ENCODE measurements at places on chromosomes 7 and 10. TPM values are rescaled to one million over a fixed set of nuclear protein-coding genes. Genes with fewer than 3 reads are reported as not detected.

- no peak for DNase-seq
Observed at GRCh38 chr7:144834641-144835144, 1.2 kb downstream of the TPK1 start.

DNA sequence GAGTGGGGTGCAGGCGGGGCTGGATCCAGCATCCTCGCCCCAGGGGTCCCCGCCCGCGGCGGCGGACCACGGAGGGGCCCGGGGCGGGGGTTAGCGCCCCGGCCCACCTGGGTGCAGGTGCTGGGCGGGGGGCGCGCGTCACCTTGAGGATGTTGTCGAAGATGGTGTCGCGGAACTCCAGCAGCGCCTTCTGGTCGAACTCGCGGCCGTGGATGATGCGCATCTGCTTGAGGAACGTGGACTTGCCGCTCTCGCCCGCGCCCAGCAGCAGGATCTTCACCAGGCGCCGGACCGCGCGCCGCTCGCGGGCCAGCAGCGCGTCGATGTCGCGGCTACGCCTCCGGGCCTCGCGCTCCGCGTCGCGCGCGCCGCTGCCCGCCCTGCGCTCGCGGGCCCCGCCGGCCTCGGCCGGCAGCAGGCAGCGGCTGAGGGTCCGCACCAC is 376 bp downstream of the GNA12 start:
- DNase-seq = no peak

DNA sequence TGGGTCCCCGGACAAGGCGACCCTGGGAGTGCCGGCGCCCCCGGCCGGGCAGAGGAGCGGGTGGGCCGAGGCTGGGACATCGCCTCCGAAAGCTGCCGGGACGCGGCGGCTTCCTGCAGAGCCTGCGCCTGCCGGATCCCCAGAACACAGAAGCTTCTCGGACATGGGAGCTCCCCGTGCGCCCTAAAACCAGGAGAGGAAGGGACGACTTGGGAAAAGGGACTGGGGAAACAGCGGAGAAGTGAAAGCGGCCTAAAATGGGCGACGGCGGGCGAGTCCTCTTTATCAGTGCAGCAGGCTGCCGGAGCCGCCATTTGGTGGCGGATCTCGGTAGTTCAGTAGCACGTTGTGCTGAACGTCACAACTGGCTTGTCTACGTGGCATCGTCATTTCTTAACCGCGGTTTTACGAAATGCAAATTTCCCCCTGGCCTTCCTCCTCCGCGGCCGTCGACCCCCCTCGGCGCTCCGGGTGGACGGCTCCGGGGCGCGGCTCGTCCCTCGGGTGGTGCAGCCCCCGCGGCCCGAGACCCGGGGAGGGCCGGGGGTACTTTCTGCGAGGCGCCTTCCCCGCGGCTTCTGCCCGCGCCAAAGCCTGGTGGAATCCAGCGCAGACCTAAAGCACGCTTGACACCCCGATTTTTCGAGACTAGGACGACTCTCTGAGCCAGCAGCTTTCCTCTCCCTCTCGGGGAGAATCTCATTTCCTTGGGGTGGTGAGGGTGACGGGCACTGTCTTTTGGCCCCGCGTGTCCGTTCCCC is 9.9 kb upstream of the SPAG6 start:
- DNase-seq = no peak

- no peak for DNase-seq
Observed at GRCh38 chr7:112018305-112019030, 187.7 kb downstream of the DOCK4 start.

- DNase-seq = no peak
Observed at GRCh38 chr7:122379491-122379890, 74.9 kb upstream of the FEZF1 start.

DNA sequence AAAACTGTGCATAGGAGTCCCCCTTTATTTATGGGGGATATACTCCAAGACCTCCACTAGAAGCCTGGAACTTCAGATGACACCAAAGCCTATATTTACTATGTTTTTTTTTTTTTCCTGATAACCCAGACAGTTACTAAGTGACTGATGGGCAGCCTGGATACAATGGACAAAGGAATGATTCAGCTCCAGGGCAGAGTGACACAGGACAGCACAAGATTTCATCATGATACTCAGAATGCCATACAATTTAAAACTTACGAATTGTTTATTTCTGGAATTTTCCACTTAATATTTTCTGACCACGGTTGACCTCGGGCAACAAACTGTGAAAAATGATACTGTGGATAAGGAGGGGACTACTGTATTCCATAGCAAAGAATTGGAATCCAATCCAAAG is 843.6 kb downstream of the PCDH15 start:
- DNase-seq = no peak

DNA sequence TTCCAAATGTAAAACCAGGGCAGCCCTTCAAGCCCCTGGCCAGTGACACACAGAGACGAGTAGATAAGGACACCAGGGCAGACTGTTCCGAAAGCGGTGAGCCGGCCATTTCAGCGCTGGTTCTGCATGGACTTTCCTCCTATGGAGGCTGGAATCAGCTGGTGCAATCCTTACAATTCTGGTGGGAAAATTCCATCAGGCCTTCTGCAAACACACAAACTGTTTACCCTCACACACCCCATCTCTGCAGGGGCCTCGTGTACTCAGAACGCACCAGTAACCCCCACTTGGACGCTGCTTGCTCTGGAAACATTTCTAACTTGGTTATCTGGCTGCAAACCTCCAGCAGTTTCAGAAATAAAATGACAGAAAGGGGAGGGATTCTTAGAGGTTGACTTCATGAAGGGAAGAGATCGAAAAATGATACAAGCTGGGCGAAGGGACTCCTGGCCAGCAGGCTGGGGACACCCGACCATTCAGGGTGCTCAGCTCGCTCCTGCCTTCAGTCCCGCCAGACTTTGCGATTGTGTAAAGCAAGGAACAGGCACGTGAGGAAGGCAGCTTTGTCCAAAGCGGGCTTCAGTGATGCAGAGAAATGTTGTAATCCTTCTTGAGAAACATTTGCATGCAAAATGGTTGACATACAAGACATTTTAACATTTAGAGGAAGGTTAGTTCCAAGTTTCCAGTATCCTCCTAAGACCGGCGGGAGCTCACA is 19.7 kb upstream of the SHH start:
- no peak for DNase-seq

Gene NRP1
- 74.7 TPM for total RNA-seq

GRCh38 chr10:62638062-62638477 is 166.4 kb upstream of the ADO start:
- no peak for DNase-seq

Gene LRRTM3
- total RNA-seq = not detected

DNA sequence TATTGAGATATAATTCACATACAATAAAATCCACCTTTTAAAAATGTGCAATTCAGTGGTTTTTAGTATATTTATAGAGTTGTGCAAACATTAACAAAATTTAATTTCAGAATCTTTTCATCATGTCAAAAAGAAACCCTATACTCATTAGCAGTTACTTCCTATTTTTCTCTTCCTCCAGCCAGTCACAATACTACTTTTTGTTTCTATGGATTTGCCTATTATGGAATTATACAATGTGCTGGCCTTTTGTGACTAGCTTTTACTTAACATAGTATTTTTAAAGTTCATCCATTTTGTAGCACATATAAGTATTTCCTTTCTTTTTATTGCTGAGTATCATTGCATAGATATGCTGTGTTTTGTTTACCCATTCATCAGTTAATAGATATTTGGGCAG is 199.9 kb upstream of the IMMP2L start:
- DNase-seq = no peak

- no peak for DNase-seq
Observed at GRCh38 chr7:84274029-84274638, 79.5 kb upstream of the SEMA3A start.

DNA sequence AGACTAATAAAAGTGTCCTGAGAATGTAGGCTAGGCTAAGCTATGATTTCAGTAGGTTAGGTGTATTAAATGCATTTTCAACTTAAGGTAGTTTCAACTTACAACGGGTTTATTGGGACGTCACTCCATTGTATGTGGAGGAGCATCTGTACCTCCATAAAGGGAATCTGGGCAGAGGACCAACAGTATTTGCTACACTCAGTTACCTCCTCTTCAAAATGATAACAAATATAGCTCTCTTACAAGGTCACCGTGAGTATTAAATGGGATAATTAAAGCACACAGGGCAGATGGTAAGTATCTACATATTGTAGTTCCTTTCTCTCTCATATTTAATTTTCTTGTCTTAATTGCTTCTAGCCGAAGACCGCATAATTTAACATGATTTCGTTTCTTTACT is 59.0 kb upstream of the FGL2 start:
- no peak for DNase-seq

DNA sequence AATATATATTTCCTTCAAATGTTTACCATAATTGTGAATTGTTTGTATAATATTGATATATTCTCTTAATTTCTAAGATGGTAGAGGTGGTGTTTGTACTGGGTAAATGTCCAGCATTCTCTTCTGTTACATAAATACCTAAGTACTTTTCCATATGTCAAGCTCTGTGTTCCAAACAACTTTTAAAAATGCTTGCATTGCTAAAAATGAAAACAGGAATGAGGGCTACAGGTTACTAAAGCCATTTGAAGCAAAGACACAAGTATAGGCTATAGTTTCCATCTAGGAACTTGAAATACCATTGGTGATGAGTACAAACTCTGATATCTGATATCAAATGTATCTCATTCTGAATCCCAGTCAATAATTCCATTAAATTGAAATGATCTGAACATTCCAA is 233.6 kb upstream of the SORCS1 start:
- DNase-seq = no peak

Gene ACADSB
- 22.6 TPM for total RNA-seq

GRCh38 chr10:84308481-84309304 is 19.7 kb upstream of the CCSER2 start:
- DNase-seq = no peak

DNA sequence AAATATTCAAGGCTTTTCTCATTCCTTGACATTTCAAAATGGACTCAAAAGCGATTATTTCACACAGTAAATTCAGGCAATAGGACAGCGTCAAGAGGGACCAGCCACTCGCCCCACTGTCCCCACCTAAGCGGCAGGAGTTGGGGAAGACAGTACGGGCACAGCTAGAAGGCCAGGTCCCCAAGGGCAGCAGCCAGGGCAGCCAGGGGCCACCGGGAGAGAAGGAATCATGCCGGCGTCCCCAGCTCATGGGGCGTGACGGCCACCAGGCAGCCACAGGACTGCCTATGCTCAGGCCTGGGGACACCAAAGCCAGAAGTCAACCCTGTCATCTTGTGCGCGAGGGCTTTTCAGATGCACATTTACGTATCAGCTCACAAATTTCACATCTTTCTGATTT is 225.7 kb upstream of the PPP2R2D start:
- no peak for DNase-seq

- no peak for DNase-seq
Observed at GRCh38 chr10:125824736-125825135, 1.4 kb downstream of the BCCIP start.

DNA sequence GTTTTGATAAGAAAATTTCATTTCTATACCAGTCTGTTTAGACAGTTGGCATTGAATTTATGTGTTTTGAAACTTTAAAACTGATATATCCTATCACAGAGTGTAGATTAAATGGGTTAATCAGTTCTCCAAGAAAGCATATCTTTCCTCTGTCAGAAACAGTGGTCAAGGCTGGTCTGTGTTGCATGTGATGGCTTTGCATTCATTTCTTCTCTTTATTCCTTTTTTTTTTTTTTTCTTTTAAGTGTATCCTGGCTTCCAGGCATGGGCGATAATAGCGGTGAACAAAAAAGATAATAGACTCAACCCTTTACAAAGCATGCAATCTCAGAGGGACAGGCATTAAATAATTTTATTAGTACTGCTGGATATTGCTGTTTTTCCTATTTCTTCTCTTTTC is 136.6 kb downstream of the LRRC4 start:
- DNase-seq = no peak

Data from breast epithelium (tissue), 4 donors.